Large intestine (tissue), 12 donors: ENCODE measurements at places on chromosomes 5 and 9. TPM values are rescaled to one million over a fixed set of nuclear protein-coding genes. Genes with fewer than 3 reads are reported as not detected.

GRCh38 chr9:758146-758545 lies 83.4 kb upstream of the DMRT1 start:
- no peak overlapping the region for H3K4me3 ChIP-seq
- H3K36me3 ChIP-seq = no peaks in the 10 kb centered on the region
- H3K27ac ChIP-seq = no peak overlapping the region
- H3K4me1 ChIP-seq = no peaks in the 10 kb centered on the region
- no peaks in the 10 kb centered on the region for H3K27me3 ChIP-seq

- no peak for DNase-seq
- no peak overlapping the region for H3K27ac ChIP-seq
- no peaks in the 10 kb centered on the region for H3K4me1 ChIP-seq
- peaks cover 79% of the 10 kb centered on the region for H3K36me3 ChIP-seq
- no peak overlapping the region for H3K4me3 ChIP-seq
These were observed 79.5 kb downstream of the PRRT1B start for GRCh38 chr9:131624636-131625507.

GRCh38 chr9:126106404-126106803 lies 220.2 kb upstream of the MVB12B start:
- H3K27ac ChIP-seq = no peak overlapping the region
- no peak for DNase-seq
- no peak overlapping the region for H3K4me3 ChIP-seq
- no peaks in the 10 kb centered on the region for H3K36me3 ChIP-seq
- H3K27me3 ChIP-seq = peaks cover 14% of the 10 kb centered on the region
- H3K4me1 ChIP-seq = no peaks in the 10 kb centered on the region

Gene KIF24
- polyA plus RNA-seq = 2.0 TPM

DNA sequence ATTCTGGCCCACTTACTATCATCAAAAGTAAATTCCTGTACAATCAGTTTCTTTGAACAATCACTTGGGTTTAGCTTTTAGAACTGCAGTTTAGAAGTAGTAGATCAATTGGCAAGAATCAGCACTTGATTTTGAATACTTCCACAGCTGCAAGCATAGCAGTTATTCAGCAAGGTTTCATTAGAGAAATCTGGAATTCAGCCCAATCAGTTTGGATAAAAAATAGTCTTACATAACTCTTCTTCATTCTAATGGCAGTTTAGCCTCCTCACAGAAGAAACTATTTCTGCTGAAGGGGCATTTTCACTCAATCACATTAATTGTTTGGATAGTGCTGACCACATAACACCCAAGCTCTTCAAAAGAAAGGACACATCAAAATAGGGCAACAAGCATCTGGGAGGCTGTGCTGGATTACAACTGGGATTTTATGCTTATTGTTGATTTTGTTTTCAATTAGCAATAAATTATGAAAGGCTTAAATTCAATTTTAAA lies 336.2 kb upstream of the PDE4D start:
- no peaks in the 10 kb centered on the region for H3K36me3 ChIP-seq
- H3K4me3 ChIP-seq = no peak overlapping the region
- no peak overlapping the region for H3K27ac ChIP-seq
- no peak for DNase-seq
- H3K27me3 ChIP-seq = no peaks in the 10 kb centered on the region

DNA sequence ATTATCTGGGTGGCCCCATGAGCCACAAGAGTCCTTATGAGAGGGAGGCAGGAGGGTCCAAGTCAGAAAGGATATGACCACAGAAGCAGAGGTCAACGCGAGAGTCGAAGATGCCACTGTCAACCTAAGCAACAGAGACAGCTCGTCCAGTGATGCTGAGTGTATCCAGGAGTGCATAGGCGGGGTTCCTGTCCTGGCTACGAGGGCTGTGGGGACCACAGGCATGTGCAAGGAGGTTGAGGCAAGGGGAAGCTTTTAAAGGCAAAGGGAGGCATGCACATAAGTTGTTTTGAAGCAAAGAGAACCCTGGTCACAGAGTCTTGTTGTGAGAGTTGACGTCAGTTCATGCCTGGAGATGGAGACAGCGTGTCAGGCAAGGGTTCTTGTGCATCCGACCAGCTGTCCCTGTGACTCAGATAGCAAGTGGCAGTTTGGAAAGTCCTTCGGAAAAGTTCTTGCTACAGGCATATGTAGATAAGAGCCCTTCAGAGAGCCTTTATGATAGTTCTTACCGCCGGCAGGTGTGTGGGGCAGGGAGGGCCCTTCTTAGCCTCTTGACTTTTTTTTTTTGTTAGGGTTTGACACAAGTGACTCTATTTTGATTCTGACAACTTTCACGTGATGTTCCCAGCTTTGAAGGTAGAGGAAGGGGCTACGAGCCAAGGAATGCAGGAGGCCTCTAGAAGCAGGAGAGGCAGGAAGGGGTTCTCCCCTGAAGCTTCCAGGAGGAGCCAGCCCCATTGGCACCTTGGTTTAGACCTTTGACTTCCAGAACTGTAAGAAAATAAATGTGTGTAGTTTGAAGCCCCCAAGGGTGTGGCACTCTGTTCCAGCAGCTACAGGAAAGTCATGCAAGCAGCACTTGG lies 66.0 kb upstream of the FCN1 start:
- no peaks in the 10 kb centered on the region for H3K36me3 ChIP-seq
- no peak overlapping the region for H3K27ac ChIP-seq
- no peak overlapping the region for H3K4me3 ChIP-seq
- H3K27me3 ChIP-seq = no peaks in the 10 kb centered on the region

GRCh38 chr9:73855206-73855605 lies 641.9 kb upstream of the RORB start:
- no peak overlapping the region for H3K27ac ChIP-seq
- H3K4me3 ChIP-seq = no peak overlapping the region
- H3K36me3 ChIP-seq = no peaks in the 10 kb centered on the region
- no peaks in the 10 kb centered on the region for H3K27me3 ChIP-seq
- no peaks in the 10 kb centered on the region for H3K4me1 ChIP-seq
- no peak for DNase-seq

- no peaks in the 10 kb centered on the region for H3K27me3 ChIP-seq
- no peaks in the 10 kb centered on the region for H3K36me3 ChIP-seq
- H3K27ac ChIP-seq = no peak overlapping the region
These were observed 129.2 kb upstream of the FST start for GRCh38 chr5:53350991-53351770.

DNA sequence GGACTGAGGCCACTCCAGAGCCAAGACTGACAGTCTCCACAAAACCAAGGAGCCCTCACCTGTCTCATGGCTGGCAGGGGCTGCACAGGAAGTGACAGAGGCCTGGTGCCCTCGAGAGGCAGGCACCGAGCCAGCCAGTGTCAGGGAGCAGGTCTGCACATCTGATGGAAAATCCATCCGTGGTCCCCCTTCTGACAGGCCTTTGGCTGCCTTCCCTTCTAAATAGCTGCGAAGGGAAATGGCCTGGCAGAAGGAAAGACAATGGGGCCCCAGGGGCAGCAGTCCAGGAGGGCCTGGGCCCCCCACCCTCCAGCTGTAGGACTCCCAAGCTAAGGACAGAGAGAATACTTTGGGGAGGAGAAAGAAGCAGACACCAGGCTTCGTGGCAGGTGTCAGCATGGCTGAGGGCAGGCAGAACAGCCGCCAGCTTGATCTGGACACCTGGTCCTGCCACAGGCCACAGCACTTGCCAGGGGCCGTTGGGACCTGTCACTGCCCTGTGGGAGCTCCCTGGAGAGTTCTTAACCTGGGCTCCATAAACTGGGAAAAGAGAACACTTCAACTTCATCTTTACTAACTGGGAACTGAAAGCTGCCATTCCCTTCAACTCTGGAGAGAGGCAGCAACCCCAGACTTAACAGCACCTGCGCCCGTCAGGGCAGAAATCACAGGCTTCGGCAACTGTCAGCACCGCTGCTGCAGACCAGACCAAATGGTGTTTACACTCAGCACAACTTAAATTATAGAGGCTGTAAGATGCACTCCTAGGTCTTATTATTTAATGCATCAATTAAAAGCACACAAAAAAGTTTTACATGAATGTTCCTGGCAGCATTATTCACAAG lies 22.0 kb downstream of the ADAMTS2 start:
- DNase-seq = no peak
- H3K27ac ChIP-seq = no peak overlapping the region
- H3K36me3 ChIP-seq = no peaks in the 10 kb centered on the region
- no peak overlapping the region for H3K4me3 ChIP-seq

DNA sequence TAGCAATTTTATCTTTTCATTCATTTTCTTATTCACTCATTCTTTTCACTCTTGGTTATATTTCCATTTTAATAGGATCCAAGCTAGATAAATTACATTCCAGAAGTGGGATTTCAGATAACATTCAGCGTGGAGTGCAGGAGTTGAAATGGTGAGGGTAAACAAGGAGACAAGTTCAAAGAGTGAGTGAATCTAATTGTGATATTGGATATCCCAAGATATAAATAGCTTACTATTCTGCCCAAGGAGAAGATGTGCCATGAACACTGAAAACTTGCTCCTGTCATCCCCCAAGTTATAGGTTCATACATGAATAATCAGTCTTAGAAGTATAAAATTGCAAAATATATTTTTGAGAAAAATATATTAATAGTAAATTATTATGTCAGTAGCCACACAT lies 459.3 kb downstream of the CETN3 start:
- no peak overlapping the region for H3K4me3 ChIP-seq
- no peak for DNase-seq
- no peaks in the 10 kb centered on the region for H3K36me3 ChIP-seq
- no peaks in the 10 kb centered on the region for H3K4me1 ChIP-seq
- H3K27ac ChIP-seq = no peak overlapping the region

- H3K4me1 ChIP-seq = no peaks in the 10 kb centered on the region
- no peak overlapping the region for H3K4me3 ChIP-seq
- no peaks in the 10 kb centered on the region for H3K27me3 ChIP-seq
- no peak for DNase-seq
These were observed 89.7 kb upstream of the PARP8 start for GRCh38 chr5:50576686-50577256.

- no peak overlapping the region for H3K27ac ChIP-seq
- no peaks in the 10 kb centered on the region for H3K36me3 ChIP-seq
- no peaks in the 10 kb centered on the region for H3K4me1 ChIP-seq
- DNase-seq = no peak
These were observed 86.3 kb upstream of the IER5L start for GRCh38 chr9:129264388-129264787.
